Stimulated activated CD8-positive, alpha-beta memory T cell treated with anti-CD3 and anti-CD28 coated beads, Interleukin-7, amount 100 ng/mL, for 1 hour (primary cell): ENCODE measurements at places on chromosomes 5 and 9.
A peak's percentile ranks its signal among the peaks of the same experiment; 100 is the strongest.

DNA sequence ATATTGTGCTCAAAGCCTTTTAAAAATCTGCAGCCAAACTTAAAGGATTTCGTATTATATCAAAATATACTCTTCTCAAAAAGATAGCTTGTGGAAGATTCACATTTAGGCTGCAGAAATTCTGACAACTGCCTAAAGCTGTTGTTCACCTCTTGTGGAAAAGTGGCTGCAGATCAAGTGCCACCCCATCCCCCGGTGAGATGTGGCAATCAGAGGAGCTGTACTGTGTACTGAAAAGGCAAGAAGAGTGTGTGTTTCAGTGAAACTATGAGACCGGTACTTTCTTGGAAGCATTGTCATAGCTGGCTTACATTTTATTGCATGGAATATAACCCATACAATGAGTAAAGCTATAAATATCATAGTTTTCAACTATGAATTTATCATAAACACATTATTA is 64.3 kb downstream of the CDH18 start:
- no peak for DNase-seq

GRCh38 chr9:97889941-97890887 is 32.1 kb downstream of the TRMO start:
- DNase-seq = peak; percentile 41

DNA sequence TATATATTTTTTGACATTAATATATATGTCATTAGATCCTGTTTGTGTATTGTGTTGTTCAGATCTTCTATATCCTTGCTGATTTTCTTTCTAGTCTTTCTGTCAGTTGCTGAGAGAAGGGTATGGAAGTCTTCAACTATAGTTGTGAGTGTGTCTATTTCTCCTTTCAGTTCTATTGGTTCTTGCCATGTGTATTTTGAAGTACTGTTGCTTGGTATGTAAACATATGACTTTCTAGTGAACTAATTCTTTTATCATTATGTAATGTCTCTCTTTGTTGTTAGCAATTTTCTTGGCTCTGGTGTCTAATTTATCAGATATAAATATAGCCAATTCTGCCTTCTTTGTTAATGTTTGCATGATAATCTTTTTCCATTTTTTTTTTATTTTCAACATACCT is 84.3 kb upstream of the CAST start:
- DNase-seq = no peak

GRCh38 chr5:175274171-175274570 is 169.8 kb downstream of the DRD1 start:
- DNase-seq = no peak

DNA sequence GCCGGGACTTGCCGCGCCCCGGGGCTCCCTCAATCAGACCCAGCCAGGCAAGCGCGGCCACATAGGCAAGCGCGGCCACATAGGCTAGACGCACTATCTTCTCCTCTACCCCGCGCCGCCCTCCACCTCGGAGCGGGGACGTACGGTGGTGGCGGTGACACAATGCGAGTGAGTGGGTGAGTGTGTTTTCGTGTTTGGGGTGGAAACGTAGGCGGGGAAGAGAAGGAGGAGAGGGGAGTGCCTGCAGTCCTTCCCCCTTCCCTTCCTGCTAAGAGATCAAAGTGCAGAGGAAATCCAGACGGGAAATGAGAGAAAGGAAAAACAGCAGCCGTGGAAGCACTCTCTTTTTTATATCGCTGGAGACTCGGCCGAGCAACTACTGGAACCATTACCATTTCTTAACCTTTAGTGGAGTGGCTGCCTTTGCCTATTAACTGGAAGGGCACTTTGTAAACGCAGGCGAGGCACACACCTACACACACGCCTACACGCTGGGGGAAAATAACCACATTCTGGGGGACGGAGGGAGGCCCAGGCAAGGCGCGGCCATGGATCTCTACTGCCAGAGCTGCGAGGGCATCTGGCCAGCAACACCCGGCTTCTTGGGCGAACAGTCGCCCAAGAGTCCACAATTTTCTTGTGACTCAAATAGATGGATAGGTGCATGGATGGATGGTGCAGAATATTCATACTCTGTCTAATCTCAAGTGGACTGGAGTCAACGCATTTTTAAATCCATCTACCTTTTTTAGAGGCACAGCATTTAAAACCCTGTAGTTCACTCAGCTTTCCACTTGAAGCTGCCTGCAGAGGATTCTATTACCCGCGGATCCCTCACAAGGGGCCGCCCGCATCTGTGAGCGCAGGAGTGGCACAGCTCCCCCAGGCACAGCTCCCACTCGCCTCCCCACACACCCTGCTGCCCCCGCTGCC is 2.1 kb downstream of the EDIL3 start:
- no peak for DNase-seq

DNA sequence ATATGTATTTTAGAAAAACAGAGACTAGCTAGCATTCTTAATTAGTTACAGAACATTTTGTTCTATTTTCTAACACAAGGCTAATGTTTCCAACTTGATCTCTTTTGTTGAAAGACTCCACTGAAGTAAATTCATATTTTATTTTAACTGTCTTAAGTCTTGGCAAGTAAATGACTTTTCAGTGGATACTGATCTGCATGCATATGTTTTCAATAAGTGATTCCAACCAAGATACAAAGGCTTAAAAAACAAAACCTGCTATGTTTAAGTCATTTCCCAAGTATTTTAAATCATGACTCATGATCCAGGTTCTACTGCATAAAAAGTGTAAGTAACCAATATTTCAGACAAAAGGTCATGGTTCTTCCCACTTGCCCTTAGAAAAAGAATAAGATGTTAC is 5.7 kb downstream of the CDO1 start:
- DNase-seq = no peak

- no peak for DNase-seq
These were observed 41.7 kb downstream of the C5orf15 start for GRCh38 chr5:133926489-133927299.

DNA sequence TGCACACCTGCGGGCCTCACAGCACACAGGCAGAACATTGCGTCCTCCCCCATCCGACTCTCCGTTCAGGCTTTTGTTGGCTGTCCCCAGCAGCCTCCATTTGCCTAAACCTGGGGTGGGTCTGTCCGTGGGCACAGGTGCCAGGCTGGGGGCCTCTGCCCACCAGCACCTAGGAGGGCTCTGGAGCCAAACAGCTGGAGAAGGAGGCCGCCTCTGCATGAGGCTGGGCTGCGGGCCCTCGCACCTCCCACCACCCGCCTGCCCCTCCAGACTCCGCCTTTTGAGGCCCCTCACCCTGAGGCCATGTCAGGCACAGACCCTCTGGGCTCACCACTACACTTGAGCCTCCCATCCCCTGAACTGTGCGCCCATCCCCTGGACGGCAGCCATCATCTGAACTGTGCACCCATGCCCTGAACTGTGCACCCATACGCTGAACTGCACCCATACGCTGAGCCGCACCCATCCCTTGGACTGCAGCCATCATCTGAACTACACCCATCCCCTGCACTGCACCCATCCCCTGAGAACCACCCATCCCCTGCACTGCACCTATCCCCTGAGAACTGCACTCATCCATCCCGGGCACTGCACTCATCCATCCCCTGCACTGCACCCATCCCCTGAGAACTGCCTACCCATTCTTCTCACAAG is 98.0 kb upstream of the OTULINL start:
- no peak for DNase-seq

DNA sequence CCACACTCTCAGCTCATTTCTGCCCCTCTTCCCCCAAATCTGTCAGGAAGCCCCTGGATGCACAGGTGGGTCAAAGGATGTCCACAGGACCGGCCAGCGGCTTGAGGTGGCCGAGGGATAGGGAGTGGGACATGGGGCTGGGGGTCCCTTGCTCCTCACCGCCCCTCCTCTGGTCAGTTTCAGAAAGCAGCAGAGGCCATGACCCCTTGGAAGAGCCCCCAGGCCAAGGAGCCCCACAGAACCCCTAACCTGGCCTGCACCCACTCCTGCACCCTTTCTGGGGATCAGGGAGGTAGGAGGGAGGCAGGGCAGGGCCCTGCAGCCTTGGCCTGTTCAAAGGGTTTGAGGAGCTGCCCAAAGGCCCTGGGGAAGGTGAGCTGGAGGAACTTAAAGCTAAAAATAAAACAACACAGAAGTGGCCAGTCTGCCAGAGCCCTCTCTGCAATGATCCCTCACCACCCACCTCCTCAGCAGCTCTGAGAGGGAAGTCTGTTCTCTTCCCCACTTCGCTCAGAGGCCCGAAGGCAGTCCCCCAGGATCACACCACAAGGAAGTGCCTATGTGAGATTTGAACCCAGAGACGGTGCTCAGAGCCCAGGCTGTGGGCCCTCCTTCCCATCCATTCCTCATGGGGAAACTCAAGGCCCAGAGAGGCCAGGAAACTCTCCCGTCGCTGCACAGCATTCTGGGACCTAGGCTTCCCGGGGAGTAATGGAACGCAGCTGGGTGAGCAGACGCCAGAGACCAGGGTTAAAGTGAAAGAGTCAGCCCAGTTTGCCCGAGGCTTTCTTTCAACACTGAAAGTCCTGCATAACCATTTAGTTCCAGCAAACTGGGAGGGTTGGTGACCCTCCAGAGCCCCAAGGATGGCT is 910 bp downstream of the ENG start:
- no peak for DNase-seq

- no peak for DNase-seq
These were observed 1751.3 kb upstream of the WWC1 start for GRCh38 chr5:166540156-166540555.

GRCh38 chr9:17339156-17339555 is 204.3 kb downstream of the CNTLN start:
- no peak for DNase-seq

DNA sequence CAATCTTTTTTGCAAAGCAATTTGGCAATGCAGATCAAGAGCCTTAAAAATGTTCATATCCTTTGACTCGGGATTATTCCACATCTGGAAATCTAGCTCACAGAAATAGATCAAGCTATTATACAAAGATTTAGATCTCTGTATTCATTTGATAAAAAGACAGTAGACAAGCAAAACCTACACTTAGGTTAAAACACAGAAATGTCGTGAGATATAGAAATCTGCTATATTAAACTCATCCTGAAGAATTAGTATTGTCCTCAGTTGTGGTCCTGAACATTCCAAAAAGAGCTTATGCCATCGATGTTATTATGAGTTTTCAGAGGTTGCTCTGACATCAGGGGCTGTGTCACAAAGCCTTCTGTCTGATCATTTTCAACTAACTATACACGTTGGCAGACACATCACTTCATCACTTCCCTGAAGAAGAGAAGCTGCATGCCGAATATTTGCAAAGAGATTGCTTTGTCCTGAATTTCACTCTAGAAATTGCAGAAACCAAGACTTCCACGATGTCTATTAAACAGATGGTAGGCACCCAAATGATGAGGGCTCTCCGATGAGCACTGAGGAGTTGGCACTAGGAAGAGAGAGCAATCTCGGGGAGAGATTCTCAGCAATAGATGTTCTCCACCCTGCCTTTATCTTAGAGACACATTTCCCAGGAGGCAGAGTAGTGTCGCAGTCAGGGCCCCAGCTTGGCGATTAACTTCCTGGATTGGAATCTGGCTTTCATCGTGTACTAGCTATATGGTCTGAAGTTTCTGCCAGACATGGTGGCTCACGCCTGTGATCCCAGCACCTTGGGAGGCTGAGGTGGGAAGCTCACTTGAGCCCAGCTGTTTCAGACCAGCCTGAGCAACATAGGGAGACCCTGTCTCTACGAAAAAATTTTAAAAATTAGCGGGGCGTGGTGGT is 1.9 kb upstream of the UBTD2 start:
- DNase-seq = no peak

DNA sequence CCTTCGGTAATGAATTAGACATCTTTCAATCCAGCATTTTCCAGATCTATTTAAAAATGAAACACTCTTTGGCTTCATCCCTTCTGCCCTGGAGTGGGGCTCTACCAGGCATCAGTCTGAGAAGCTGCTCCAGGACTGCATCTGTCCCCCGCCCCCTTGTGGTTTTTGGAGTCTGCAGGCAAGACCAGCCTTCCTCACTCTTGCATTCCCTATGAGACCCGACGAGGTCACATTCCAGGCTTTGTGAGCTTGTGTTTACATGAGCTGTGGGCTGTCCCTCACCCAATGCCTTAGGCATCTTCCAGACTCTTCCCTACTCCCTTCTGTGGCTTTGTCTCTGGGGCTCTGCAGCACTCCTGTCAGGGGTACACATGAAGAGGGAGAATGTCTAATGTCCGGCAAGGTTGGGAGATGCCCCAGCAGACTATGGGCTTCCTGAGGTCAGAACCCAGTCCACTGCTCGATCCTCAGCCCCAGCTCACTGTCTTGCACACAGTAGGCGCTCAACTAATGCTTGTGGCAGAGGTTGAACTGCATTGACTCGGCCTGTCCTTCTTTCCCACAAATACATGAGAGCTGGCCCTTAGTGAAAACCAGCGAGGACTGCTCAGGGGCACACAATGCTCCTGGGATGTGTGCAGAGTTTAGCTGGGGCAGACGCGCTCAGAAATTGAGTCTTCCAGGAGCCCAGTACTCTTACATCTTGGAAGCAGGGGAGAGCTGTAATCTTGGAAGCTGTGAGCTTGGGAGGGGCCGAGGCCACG is 11.7 kb upstream of the GADD45G start:
- no peak for DNase-seq

DNA sequence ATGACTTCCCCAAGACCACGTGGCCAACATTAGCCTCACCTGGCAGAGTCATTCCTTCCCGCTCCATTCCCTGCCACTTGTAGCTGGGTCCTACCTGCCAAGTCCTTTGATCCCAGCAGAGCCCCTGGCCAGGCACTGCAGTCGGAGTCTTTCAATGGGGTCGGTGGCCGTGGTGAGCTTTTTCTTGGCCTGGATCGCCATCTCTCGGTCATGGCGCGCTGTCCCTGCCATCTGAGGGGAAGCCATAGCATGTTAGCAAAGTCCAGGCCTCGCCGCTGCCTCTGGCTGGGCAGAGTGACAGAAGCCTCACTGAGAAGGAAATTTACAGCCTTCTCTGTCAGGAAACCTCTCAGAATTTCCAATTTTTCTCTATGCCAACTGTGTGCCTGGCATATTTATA is 17.5 kb downstream of the CAPSL start:
- DNase-seq = no peak

GRCh38 chr9:76198336-76198735 is 195.9 kb downstream of the RFK start:
- DNase-seq = no peak
